ENCODE measurements at places on chromosomes 3 and 15.

GRCh38 chr3:79139395-79140068 is 628.3 kb downstream of the ROBO1 start:
- H3K36me3 ChIP-seq: no peaks in the 10 kb centered on the region
- no peaks in the 10 kb centered on the region for H3K27me3 ChIP-seq
- no peak overlapping the region for H3K4me3 ChIP-seq
- no peak for DNase-seq

DNA sequence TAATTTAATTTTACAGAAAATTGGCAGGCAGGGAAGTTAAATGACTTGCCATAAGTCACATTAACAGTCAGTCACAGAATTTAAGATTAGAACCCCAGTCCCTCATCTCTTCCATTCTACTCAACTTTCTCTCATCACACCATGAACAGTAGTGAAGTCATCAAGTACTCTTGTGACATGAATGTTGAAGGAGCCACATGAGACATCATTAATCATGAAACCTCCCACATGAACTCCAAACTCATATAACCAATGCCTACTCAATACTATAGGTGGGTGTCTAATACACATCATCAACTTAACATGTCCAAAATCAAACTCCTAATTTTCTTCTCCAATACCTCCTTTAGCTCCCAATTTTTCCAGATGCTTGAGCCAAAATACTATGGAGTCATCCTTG is 19.5 kb downstream of the PHC3 start:
- H3K27me3 ChIP-seq: no peaks in the 10 kb centered on the region
- H3K36me3 ChIP-seq: no peaks in the 10 kb centered on the region
- H3K4me3 ChIP-seq: no peak overlapping the region
- H3K4me1 ChIP-seq: no peaks in the 10 kb centered on the region

DNA sequence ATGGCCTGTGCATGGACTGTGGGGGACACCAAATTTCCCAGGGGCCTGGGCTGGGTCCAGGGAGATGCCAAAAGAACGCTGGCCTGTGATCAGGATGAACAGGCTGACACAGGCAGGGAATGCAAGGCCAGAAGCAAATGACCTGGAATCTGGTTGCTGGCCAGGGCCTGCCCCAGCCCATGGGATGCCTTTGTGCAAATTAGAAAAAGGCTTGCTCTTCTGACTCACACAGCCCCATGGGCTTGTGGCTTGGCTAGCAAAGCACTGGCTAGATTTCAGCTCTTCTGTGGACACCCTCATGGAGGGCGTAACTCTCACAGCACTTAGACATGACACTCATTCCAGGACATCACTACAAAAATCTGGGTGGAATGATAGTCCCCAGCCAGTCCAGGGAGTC is 356.0 kb downstream of the SHQ1 start:
- DNase-seq: no peak
- H3K4me1 ChIP-seq: peaks cover 7% of the 10 kb centered on the region
- H3K4me3 ChIP-seq: no peak overlapping the region
- H3K36me3 ChIP-seq: no peaks in the 10 kb centered on the region

- H3K4me1 ChIP-seq: peaks cover 8% of the 10 kb centered on the region
- peaks cover 3% of the 10 kb centered on the region for H3K36me3 ChIP-seq
- H3K27ac ChIP-seq: no peak overlapping the region
- DNase-seq: no peak
Measured at GRCh38 chr3:60555686-60556354, 695.4 kb downstream of the FHIT start.

- H3K36me3 ChIP-seq: no peaks in the 10 kb centered on the region
- peaks cover 7% of the 10 kb centered on the region for H3K4me1 ChIP-seq
- H3K27ac ChIP-seq: no peak overlapping the region
- no peak overlapping the region for H3K4me3 ChIP-seq
Measured at GRCh38 chr3:69890084-69890483, 109.4 kb upstream of the SAMMSON start.

DNA sequence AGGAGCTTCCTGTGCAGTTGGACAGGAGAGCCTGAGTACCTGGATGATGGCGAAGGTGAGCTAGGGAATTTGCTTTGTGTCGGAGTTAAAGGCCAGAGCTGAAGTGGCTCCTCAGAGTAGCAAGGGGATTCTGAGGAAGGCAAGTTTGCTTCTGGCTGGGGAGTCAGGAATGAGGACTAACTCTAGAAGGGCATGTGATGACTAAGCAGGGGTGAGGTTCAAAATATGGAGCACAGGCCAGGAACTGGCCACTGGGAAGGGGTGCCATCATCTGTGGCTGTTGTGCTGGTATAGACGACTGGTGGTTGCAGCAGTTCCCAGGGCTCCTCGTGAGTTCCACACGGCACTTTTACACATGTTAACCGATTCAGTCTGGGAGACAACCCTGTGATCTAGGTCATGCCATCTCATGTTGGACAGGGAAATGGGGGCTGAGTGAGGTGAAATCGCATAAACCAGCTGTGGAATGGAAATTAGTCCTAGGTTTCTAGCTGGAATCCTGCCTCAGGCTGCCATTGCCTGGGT is 100.8 kb downstream of the EEFSEC start:
- DNase-seq: no peak
- H3K36me3 ChIP-seq: no peaks in the 10 kb centered on the region
- H3K4me1 ChIP-seq: no peaks in the 10 kb centered on the region
- no peaks in the 10 kb centered on the region for H3K27me3 ChIP-seq
- no peak overlapping the region for H3K4me3 ChIP-seq
- H3K27ac ChIP-seq: no peak overlapping the region

DNA sequence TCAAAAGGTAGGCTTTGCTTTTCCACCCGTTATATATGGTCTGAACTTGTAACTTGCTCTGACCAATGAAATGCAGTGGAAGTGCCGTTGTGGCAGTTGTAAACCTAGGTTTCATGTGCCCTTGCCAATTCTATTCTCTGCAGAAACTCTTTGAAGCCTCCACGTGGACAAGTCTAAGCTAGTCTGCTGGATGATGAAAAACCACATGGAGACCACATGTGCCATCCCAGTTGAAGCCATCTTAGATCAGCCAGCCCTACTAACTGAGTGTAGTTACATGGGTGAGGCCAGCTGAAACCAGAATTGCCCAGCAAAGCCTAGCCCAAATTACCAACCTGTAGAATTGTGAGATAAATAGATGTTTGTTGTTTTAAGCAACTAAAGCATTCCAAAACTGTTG is 183.7 kb upstream of the KCNH8 start:
- H3K27me3 ChIP-seq: no peaks in the 10 kb centered on the region
- H3K4me1 ChIP-seq: peaks cover 2% of the 10 kb centered on the region
- no peaks in the 10 kb centered on the region for H3K36me3 ChIP-seq
- no peak overlapping the region for H3K27ac ChIP-seq
- H3K4me3 ChIP-seq: no peak overlapping the region

DNA sequence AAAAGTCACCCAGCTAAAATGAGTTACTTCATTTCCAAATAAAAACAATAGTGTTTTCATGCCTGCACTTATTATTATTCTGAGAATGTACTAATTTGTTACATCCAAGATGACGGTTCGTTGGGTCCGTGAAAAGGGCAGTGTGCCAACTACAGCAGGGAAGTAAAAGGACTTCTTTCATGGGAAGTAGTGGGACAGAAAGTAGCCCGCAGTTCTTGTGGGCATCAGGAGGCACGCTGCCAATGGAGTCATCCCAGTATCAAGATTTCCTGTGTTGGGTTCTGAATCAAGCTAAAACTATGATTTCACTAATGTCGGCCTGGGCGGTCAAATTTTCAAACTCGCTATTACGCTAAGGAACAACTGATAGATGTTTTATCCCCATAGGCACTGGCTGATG is 254.5 kb upstream of the SOX2 start:
- no peak overlapping the region for H3K4me3 ChIP-seq
- no peak for DNase-seq
- no peaks in the 10 kb centered on the region for H3K36me3 ChIP-seq
- no peaks in the 10 kb centered on the region for H3K27me3 ChIP-seq
- H3K27ac ChIP-seq: no peak overlapping the region

GRCh38 chr15:67383899-67384298 is 129.3 kb downstream of the IQCH start:
- no peaks in the 10 kb centered on the region for H3K27me3 ChIP-seq
- H3K27ac ChIP-seq: no peak overlapping the region
- DNase-seq: no peak
- H3K4me1 ChIP-seq: no peaks in the 10 kb centered on the region
- no peak overlapping the region for H3K4me3 ChIP-seq
- H3K36me3 ChIP-seq: no peaks in the 10 kb centered on the region

DNA sequence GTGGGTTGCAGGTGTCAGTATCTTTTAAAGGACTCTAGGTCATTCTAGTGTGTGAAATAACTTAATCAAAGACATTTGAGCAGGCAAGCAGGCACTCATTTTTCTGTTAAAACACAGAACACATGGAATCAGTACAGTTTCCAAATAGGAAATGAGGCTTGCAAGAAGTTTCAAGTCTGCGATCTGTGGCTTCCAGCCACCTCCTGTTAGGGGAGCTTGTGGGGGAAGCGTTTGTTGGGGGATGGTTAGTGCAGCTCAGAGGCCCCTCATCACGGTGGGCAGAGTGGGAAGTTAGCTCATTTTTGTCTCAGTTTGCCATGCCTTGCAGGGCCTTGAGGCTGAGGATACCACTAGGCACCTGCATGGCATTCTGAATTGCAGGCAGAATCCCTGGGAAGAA is 59.9 kb downstream of the SLC6A11 start:
- peaks cover 70% of the 10 kb centered on the region for H3K27me3 ChIP-seq
- no peak for DNase-seq
- no peak overlapping the region for H3K4me3 ChIP-seq
- no peak overlapping the region for H3K27ac ChIP-seq

- H3K27me3 ChIP-seq: no peaks in the 10 kb centered on the region
- no peaks in the 10 kb centered on the region for H3K36me3 ChIP-seq
- no peak for DNase-seq
- no peaks in the 10 kb centered on the region for H3K4me1 ChIP-seq
- H3K27ac ChIP-seq: no peak overlapping the region
Measured at GRCh38 chr3:39671116-39671515, 138.3 kb upstream of the MYRIP start.

- H3K4me1 ChIP-seq: peaks cover under 1% of the 10 kb centered on the region
- no peaks in the 10 kb centered on the region for H3K36me3 ChIP-seq
- no peaks in the 10 kb centered on the region for H3K27me3 ChIP-seq
- H3K27ac ChIP-seq: no peak overlapping the region
- no peak for DNase-seq
Measured at GRCh38 chr3:86554383-86554782, 436.6 kb downstream of the VGLL3 start.

DNA sequence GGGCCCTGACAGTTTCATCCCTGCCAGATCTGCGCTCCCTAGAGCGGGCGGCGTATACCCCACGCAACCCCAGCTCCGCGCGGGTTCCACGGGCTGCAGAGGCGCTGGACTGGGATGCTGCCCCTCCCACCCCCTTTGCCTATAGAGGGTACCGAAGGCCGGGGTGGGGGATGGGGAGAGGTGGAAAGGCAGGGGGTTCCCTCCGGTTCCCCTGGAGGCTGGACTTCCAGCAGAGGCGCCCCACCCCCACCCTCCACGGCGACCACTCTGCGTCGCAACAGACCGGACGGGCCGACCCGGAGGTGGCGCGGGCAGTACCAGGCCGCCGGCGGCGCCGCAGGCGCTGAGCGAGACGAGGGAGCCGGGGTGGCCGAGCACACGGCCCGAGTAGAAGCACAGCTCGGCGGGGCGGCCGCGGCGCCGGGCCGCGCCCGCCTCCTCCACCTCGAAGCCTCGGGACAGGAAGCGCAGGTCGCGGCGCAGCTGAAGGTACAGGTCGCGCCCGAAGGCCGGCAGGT is 995 bp downstream of the ADAMTS17 start:
- DNase-seq: no peak
- H3K4me1 ChIP-seq: peaks cover 6% of the 10 kb centered on the region
- H3K27ac ChIP-seq: no peak overlapping the region
- peak overlapping the region; percentile 32 for H3K4me3 ChIP-seq
- H3K36me3 ChIP-seq: no peaks in the 10 kb centered on the region
- H3K27me3 ChIP-seq: peaks cover 23% of the 10 kb centered on the region

- no peaks in the 10 kb centered on the region for H3K4me1 ChIP-seq
- no peaks in the 10 kb centered on the region for H3K36me3 ChIP-seq
- H3K4me3 ChIP-seq: no peak overlapping the region
- no peak overlapping the region for H3K27ac ChIP-seq
Measured at GRCh38 chr3:18744472-18744871, 319.3 kb upstream of the SATB1 start.

GRCh38 chr15:34709866-34710265 is 44.9 kb downstream of the GJD2 start:
- H3K27me3 ChIP-seq: no peaks in the 10 kb centered on the region
- DNase-seq: no peak
- H3K4me3 ChIP-seq: no peak overlapping the region

- H3K27me3 ChIP-seq: no peaks in the 10 kb centered on the region
- H3K4me3 ChIP-seq: no peak overlapping the region
- no peak overlapping the region for H3K27ac ChIP-seq
- no peak for DNase-seq
- H3K4me1 ChIP-seq: no peaks in the 10 kb centered on the region
Measured at GRCh38 chr15:92069308-92070250, 216.1 kb downstream of the SLCO3A1 start.

DNA sequence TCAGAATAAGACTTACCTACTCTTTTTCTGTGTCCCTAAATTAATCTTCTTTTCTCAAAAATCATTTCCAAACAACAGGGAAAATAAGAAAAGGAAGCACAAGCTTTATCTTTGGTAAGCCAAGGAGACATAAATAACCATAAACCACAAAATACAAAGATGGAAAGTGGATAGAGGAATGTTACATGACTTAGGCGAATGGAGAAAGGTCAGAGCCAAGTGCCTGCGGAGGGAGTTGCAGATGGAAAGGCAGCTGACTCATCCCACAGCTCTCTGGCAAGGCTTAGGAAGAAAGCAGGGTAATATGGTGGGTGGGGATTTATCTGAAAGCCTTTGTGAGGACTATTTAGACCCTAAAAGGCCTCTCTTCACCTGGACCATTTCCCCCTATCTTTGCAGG is 72.8 kb downstream of the GALK2 start:
- no peaks in the 10 kb centered on the region for H3K4me1 ChIP-seq
- no peak for DNase-seq
- H3K27me3 ChIP-seq: no peaks in the 10 kb centered on the region
- H3K36me3 ChIP-seq: no peaks in the 10 kb centered on the region

DNA sequence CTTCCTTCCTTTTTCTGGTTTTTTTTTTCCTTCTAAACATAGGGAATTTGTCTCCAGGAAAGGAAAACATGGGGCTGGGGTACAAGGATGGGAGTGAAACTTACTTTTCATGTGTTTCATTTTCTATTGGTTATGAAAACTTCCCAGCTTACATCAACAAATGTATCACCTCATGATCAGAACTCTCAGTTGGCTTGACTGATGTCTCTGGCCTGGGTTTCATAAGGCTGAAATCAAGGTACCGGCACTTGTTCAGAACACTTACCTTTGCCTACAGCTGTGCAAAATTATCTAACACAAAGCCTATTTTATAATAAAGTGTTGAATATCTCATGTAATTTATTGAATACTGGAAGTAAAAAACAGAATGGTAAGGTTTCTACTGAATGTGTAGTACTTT is 91.8 kb upstream of the STT3B start:
- no peaks in the 10 kb centered on the region for H3K4me1 ChIP-seq
- no peak overlapping the region for H3K27ac ChIP-seq
- H3K27me3 ChIP-seq: no peaks in the 10 kb centered on the region
- no peak for DNase-seq
- H3K4me3 ChIP-seq: no peak overlapping the region

- no peaks in the 10 kb centered on the region for H3K36me3 ChIP-seq
- peaks cover 1% of the 10 kb centered on the region for H3K4me1 ChIP-seq
- H3K27ac ChIP-seq: no peak overlapping the region
- H3K4me3 ChIP-seq: no peak overlapping the region
- no peaks in the 10 kb centered on the region for H3K27me3 ChIP-seq
Measured at GRCh38 chr15:57562196-57562769, 29.4 kb upstream of the MYZAP start.

- DNase-seq: no peak
- no peaks in the 10 kb centered on the region for H3K4me1 ChIP-seq
- H3K27me3 ChIP-seq: no peaks in the 10 kb centered on the region
- H3K36me3 ChIP-seq: peaks cover 4% of the 10 kb centered on the region
Measured at GRCh38 chr3:47909607-47910006, 106.6 kb downstream of the MAP4 start.
